ENCODE measurements at places on chromosomes 6 and 20. TPM values are rescaled to one million over a fixed set of nuclear protein-coding genes. Genes with fewer than 3 reads are reported as not detected.

The FAM135A gene
- total RNA-seq = 5.8 TPM

The PACRG gene
- not detected for total RNA-seq

The HNF4A gene
- total RNA-seq = not detected

The PDYN gene
- total RNA-seq = not detected

The RUNX2 gene
- 25.8 TPM for total RNA-seq

The RAB32 gene
- total RNA-seq = 0.51 TPM

The TMEM244 gene
- total RNA-seq = not detected

The EYS gene
- not detected for total RNA-seq

The SIRPB2 gene
- not detected for total RNA-seq

The AGER gene
- 11.9 TPM for total RNA-seq

The FHL5 gene
- not detected for total RNA-seq

The TINAG gene
- total RNA-seq = not detected

The ZSWIM3 gene
- 5.9 TPM for total RNA-seq

The DACT2 gene
- not detected for total RNA-seq

The STMND1 gene
- 0.40 TPM for total RNA-seq

The ORC3 gene
- 31.1 TPM for total RNA-seq

All from CD8-positive, alpha-beta memory T cell (primary cell).